ENCODE measurements at places on chromosomes 3 and 15.

GRCh38 chr3:26369133-26369532, 253.4 kb upstream of the LRRC3B start:
- DNase-seq = no peak

DNA sequence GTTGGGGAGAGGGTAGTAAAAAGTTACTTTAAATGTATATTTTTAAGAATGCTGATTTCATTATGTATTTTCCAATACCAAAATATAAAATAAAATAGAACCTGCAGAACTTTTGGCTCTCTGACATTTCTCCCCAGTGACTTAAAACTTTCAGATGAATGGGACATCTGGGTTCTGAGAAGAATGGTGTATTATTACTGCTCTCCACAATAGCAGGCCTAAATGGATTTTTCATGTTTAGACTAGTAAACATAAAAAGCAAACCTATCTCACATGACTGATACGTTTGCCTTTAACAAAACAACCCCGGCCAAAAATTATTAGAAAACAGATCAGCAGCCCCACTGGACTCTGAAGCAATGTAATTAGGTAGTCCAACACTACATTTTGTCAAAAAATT, 73.8 kb downstream of the FHIT start:
- no peak for DNase-seq

DNA sequence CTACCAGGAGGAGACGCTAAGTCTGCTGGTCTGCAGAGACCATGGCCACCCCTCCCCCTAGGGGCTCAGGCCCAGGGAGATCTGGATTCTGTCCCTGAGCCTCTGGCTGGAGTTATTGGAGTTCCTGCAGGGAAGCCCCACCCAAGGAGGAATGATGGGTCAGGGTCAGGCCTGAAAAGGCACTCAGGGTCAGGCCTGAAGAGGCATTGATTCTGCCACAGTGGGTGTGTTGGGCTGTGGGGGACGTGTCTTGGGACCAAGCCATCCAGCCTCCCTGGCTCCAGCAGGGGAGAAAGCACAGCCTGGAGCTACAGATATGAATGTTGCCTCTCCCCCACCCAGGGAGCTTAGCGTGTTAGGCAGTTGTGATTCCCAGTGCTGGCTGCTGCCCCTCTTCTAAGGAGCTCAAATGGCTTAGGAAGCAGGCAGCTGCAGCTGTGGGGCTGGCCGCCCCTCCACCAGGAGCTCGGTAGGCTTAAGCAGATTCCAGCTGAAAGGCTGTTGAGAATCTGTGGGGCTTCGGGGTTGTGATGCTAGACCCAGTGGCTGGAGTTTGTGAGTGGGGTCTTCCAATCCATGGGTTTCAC, 176.7 kb downstream of the CHL1 start:
- no peak for DNase-seq

DNA sequence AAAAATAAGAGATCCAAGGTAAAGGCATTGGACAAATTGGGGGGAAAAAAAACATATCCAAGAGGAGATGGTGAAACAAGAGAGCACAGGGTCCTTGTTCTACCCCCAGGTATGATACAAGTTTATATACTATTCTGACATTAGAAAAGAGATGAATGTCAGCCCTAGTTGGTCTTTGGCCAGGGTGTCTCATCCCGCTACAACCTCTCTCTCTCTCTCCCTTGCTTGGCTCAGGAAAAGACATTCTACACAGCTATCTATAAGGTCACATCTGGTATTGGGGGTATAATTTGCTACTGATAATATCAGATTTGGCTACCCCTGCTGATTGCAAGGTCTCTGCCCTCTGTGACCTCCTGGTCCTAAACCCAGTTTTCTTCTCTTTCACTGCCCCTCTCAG, 117.2 kb downstream of the GOLIM4 start:
- DNase-seq = no peak

GRCh38 chr3:150237490-150237889, 170.6 kb upstream of the TSC22D2 start:
- no peak for DNase-seq

GRCh38 chr3:103991461-103992115, 1375.1 kb upstream of the ALCAM start:
- DNase-seq = no peak
